ENCODE measurements at places on chromosomes 2 and 18.

- no peak for DNase-seq
Observed at GRCh38 chr18:1177232-1177631, 272.6 kb downstream of the ADCYAP1 start.

- no peak for DNase-seq
Observed at GRCh38 chr2:95044601-95045000, 19.1 kb downstream of the MAL start.

DNA sequence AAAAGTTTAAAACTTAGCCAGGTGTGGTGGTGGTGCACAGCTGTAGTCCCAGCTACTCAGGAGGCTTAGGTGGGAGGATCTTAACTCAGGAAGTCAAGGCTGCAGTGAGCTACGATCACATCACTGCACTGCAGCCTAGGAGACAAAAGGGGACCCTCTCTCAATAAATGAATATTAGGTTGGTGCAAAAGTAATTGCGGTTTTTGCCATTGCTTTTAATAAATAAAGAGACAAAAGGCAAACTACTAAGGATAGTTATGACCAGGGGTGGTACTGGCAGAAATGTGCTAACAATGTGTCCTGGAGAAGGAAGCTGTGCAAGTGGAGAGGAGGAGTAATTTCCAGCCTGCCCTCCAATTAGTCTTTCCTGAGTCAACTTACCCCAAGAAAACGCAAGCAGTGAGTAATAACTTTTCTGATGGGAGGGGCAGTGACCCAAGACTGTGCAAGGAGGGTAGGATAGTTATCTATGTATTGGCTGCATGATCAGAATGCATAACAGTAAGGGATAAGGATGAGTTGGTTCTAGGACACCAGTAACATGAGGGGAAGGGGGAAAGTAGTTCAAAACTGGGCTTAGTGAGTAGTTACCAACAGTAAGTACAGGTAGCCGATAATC lies 1.5 kb downstream of the EXOC6B start:
- DNase-seq: no peak

DNA sequence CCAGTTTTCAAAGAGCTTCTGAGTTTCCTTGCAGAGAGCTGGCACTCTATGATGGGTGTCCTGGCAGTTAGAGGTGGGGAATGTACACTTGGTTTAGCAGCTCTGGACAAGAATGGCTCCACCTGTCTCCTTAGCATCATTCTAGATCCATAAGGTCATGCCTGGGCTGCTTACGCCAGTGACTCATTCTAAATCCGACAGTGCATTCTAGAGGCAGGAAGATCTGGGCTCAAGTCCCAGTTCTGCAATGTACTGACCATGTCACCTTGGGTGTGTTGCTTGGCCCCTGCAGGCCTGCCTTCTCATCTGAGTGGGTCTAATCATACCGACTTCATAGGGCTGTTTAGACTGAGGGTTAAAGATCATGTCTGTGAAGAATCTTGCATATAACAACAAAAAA lies 46.5 kb downstream of the PTGR3 start:
- DNase-seq: no peak

GRCh38 chr2:68745006-68745405 lies 10.4 kb downstream of the ARHGAP25 start:
- no peak for DNase-seq

DNA sequence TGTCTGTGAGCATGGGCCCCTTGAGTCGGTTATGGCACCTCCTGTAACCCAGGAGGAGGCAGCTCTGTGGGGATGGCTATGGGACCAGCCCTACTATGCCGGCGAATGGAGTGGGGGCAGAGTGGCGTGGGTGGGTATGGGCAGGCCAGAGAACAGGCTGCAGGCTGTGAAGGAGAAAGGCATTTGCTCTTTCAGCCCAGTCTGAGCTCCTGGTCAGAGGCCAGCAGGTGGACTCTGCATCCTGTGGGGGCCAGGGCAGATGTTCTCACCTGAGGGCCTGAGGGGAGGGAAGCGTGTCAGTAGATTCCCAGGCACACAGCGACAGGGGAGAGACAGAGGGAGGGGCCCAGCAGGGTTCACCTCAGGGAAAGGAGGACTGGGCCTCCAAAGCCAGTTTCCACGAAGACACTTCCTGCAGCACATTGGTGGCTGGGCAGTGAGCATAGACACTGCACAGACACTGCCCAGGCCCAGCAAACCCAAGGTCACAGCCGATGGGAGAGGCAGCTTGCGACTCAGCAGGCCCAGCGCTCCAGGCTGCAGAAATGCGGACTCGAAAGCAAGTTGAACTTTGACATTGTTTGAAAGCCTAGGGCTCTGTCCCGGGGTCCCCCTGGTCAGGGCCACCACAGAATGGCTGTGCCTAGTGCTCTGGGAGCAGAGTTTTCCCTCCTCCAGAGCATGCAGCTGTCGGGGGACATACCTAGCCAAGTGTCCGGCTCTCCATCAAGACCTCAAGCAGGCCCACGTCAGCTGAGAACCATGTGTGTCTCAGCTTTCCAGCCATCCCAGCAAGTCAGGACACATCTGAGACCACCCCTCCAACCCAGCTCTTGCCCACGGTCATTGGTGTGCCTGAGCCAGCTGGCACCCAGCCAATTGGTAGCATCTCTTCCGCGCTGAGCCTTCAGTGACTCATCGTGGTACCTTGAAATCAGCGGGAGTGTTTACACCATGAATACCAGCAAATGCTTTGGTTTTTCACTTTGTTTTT lies 53.8 kb downstream of the TGOLN2 start:
- DNase-seq: no peak

DNA sequence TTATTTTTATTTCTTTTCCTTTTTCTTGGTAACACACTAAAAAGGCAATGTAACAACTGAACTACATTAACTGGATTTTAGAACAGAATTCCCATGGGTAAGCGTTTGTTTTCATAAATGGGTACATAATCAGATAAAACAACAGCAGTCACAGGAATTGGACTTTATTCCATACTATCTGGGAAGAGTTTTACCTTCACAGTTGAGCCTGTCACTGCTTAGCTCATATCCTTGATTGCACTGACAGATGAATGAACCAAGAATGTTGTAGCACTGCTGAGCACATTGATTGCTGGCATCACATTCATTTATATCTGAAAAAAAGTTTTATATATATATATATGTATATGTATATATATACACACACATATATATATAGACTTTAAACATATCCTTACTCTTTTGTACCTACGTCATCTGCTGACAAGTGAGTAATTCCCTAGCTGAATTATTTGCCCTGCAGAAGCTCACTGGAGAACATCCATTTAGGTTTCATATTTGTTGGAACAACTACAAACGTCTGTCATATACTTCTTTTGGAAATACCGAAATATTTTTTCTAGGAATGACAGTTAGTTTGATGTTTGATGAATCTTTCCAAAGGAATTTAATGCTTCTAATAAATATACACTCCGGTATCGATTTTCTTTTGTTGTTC lies 47.0 kb downstream of the EFEMP1 start:
- DNase-seq: no peak

DNA sequence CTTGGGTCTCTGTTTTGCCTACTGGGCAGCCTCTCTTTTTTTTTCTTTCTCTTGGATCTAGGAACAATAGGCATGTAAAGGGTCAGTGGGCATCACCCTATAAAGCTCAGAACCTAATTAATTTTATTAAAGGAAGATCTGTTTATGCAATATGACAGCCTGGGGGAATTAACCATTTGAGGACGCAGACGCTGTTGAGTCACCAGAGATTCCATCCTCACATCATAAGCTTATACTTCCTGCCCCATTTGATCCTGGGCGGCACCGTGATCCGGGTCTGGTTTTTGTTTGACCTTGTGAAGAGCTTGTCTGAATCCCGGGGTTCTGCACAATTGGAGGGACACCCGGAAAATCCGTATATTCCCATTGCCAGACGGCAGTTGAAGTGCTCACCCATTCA lies 16.8 kb upstream of the BCL11A start:
- DNase-seq: no peak

- no peak for DNase-seq
Observed at GRCh38 chr2:49973436-49973835, 819.1 kb upstream of the FSHR start.

DNA sequence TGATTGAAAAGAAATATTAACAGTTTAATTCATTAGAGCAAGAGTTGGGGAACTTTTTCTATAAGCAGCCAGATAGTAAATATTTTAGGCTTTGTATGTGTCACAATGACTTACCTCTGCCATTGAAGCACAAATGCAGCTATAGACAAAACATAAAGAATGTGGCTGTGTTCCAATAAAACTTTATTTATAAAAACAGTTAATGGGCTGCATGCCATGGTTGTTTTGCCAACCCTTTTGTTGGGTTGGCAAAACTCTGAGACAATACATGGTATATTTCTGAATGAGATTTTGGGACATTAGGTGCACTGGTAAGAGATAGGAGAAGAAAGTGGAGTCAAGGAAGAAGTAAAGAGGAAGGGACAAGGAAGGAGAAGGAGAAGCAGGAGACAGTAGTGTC lies 61.8 kb upstream of the CERS6 start:
- DNase-seq: no peak

GRCh38 chr2:45435316-45435715 lies 175.8 kb downstream of the SRBD1 start:
- no peak for DNase-seq

GRCh38 chr2:104871972-104872865 lies 18.3 kb downstream of the POU3F3 start:
- no peak for DNase-seq

DNA sequence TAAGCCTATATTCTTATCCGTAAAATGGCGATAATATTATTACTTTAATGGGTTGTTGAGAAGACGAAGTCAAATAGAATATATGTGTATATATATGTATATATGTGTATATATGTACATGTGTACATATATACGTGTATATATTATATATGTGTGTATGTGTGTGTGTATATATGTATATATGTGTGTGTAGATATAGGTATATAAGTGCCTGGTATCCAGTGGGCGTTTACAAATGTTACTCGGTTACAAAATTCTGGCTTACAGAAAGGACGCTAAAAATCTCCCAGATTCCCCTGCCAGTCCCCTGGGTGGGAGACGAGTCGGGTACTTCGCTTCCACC lies 295 bp upstream of the MTX2 start:
- no peak for DNase-seq

GRCh38 chr2:8260213-8260612 lies 421.6 kb upstream of the ID2 start:
- DNase-seq: no peak

DNA sequence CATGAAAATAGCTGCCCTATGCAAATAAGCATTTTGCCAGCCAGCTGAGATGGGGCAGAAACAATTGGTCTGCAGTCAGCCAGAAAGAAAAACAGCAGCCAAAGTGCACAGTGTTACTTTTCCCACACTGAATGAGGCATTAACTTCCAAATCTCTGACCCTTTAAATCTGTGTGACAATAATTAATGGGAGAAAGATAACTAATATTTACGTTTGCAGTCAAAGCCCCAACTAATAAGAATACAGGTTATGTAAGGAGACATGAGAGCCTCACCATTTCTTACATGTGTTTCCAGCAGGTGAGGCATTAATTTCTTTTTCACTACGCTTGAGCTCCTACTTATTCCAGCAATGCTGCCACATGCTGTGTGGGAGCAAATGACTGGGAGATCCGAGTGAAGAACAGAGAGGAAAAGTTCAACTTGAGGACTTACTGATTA lies 339.0 kb downstream of the SATB2 start:
- no peak for DNase-seq

DNA sequence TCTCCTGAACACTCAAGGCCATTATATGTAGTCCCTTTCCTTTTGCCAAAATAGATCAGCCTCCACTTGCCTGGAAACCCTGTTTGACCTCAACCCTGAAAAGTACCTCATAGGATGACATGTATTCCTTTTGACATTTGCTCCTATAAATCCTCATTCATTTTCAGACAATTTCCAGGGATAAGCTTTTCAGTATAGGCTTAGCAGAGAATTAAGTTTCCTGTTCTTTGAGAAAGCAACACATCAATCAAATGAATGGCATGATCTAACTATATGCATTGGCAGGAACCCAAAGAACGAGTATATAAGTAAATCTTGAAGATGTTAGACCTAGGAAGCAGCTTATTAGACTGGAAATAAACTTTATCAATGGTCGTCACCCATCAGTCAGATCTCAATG lies 483.0 kb downstream of the CCDC85A start:
- no peak for DNase-seq

Measured in iPS DF 19.7 (cell line).